ENCODE measurements at places on chromosomes 2 and 18.

GRCh38 chr2:55355451-55355850 is 64.2 kb downstream of the CCDC88A start:
- no peak for DNase-seq

- no peak for DNase-seq
Observed at GRCh38 chr2:182377467-182377866, 49.4 kb downstream of the PDE1A start.

GRCh38 chr18:52531836-52532235 is 191.8 kb downstream of the DCC start:
- no peak for DNase-seq

DNA sequence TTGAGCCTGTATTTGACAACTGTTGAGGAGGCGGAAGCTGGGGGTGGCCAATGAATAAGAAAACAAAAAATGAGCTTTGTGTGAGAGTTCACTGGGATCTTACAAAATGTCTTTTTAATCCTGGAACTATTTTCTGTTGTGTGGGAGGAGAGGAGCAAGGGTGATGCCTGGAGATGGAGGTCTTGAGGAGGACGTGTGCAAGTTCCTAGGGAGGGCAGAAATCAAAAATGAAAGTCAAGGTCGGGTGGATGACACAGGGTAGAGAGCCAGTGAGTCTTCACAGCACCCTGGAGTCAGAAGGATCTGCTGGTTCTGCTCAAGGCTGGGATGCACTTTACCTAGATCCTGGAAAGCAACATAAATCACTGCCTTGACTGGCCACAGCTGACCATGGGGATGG is 180.3 kb upstream of the PKDCC start:
- no peak for DNase-seq

- DNase-seq: no peak
Observed at GRCh38 chr2:80591233-80591632, 286.7 kb upstream of the LRRTM1 start.

DNA sequence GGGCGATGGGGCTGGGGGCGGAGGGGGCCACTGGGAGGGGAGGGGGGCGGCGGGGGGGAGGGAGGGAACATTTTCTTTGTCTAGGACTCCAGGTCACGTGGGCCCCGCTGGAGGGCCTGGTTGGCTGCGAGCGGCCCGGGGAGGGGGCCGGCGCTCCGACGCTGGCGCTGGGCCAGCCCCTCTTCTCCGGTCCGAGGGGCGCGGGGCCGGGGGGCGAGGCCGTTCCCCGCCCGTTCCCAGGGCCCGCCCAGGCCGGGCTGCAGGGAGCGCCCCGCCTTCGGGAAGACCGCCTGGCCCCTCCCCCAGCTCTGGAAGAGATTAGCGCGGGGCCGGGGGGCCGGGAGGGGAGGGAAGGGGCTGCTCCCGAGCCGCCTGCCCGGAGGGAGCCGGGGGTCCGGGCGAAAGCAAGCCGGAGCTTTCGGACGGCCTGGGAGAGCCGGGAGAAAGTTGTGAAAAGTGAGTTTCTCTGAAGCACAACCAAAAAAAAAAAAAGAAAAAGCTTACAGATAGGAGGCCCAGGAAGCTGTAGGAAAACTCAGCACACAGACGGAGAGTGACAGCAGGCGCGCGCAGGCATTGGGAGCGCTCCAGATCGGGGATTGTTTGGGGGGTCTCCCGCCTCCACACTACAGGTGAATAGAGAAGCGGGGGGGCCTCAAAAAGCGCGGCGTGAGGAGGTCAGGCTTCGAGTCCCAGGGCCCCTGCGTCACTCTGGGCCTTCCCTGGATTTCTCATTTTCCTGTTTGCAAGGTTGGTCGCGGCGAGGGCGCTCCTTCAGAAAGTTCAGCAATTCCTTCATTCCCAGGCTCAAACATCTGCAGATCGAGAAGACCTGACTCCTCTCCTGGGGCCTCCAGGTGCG is 84.1 kb upstream of the POMC start:
- DNase-seq: peak; percentile 67

DNA sequence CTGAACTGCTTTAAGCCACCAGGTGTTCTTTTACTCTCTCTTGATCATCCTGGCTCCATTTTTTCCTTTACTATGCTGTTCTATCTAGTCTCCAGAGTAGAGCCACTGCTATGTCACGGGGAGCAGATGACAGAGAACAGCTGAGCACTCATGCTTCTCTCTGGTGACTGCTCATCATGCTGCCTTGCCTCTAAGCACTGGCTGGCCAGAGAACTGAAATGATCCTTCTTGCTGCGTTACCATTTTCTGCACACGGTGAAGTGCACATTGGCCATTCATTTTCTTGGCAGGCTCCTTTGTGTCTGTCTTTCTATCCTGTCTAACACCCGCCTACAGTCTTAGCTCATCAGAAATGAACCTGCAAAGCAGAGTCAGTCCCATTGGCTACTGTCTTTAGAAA is 86.0 kb downstream of the KCTD1 start:
- no peak for DNase-seq

DNA sequence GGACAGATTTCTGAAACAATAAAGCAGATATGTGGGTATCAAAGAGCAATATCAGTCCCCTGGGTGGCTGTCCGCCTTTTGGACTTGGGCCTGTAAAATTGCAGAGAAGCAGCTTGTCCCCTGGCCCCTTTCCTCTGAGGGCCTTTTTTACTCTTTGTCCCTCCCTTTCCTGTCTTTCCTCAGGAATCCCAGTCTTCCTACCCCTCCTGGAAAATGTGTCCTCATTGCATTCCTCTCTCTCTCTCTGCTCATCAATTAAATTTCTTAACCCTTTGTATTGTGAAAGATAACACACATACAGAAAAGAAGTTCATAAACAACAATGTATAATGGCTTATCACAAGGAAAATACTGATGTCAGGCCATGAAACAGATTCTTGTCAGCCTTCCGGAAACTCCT is 3.0 kb upstream of the GRB14 start:
- DNase-seq: no peak

DNA sequence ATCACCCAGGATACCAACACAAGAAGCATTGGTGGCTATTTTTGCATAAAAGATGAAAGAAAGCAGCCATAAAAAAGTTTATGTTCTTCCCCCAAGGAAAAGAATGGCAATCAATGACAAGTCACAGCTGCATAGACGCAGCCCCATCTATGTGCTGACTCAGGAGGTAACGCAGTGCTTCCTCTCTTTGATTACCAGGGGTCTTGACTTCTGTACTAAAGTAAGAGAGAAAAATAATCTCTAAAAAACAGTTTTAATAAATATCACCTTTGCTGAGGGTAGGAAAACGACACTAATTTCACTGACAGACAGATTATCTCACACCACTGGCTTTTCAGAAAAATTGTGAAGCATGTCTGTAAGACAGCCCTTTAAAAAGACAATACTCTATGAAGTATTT is 33.9 kb upstream of the EVA1A start:
- DNase-seq: no peak

DNA sequence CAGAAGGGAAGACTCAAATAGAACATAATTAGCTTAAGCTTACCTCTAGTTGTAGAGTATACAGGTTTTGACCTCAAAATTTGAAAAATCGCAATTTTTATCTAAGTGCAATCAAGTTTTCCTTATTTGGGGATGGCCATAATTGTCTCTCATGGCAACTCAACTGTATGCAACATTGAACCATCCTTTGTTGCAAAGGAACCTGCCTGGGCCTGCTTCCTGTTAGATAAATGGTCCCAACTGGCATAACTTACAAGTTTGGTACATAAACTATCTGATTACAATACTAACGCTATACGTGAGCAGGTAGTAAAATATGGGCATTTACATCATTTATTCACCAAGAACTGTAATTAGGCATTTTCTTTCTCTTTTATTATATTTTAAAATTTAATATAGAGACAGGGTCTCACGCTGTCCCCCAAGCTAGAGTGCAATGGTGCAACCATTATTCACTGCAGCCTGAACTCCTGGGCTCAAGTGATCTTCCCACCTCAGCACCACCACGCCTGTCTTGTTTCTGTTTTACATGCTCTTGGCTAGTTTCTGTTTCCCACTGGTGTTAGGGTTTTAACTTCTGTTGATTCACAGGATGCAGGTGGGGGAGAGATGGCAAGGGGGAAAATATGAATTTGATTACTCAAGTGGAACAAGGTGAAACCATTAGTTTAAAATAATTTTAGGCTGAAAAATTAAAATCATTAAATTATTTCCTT is 55.3 kb upstream of the B3GNT2 start:
- DNase-seq: no peak

DNA sequence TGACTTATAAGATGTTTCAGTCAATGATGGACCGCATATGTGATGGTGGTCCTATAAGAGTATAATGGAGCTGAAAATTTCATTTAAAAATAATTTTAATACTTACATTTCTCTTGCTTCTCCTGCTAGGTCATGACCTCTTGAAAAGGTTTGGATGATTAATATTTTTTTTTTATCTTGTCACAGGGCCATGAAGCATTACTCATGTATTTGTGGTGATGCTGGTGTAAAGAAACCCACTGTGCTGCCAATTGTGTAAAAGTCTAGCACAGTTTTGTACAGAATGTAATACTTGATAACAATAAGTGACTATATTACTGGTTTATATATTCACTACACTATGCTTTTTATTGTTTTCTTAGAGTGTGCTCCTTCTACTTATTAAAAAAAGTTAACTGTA is 124.2 kb upstream of the CELF4 start:
- no peak for DNase-seq

GRCh38 chr2:142734770-142735169 is 142.7 kb upstream of the KYNU start:
- no peak for DNase-seq

DNA sequence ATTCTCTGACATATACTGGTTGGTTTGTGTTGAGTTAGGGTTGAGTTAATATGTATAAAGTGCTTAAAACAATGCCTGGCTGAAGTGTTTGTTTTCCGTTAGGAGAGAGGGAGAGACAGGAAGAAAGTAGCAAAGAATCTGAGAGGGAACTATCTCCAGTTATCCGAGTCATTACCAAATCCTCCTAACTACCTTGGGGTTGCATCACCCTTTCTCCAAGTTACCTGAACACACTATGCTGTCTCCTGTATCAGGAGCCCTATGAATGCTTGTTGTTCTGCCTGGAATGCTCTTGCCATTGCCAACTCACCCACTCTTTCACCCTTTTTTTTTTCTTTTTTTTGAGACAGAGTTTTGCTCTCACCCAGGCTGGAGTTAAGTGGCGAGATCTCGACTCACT is 47.9 kb upstream of the ITGAV start:
- DNase-seq: no peak

DNA sequence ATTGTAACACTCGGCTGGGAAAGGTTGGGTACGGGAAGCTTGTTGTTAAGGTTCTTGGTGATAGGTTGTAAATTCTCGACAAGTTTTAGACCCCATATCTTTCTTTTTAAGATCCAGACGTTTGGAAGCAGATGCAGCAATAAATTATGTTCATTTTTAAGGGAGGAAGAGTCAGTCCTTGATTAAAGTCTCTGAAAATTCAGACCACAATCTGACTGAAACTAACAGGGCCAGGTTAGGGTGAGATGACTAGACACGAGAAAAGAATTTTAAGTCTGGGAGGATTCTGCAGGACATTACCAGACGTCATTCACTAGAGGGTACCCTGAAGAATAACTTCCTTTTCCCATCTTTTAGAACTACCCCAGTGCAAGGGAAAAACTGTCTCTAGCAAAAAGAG is 16.1 kb downstream of the WIPF1 start:
- DNase-seq: no peak

DNA sequence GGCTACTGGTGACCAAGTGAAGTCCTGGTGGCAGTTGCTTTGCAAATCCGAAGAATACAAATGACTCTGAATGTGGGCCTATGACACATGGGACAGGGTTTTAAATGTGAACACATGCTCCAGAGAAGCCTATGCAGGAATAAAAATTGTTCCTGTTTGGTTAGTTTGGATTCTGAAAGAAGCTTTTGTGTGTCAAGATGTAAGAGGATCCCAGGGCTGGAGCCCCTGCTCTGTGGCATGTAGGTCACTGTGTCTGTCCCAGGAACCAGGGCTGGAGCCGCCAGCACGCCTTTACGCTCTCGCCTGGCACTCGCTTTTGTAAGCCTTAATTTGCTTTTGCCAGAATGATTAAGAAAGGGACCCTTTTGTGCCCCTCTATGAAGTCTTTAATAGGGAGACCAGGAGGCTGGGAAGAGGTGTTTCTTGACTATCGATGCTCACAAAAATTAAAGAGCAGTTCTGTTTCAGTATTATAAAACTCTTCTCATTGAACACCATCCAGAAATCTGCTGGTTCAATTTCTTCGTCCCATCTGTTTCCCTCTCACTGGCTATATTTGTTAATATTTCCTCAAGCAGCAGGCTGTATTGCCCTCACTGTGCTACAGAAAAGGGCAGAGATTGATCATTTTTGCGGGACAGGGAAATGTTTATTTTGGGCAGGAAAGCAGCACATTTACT is 532.7 kb upstream of the POU3F3 start:
- no peak for DNase-seq

GRCh38 chr18:10040287-10041011 is 126.6 kb downstream of the VAPA start:
- DNase-seq: no peak

DNA sequence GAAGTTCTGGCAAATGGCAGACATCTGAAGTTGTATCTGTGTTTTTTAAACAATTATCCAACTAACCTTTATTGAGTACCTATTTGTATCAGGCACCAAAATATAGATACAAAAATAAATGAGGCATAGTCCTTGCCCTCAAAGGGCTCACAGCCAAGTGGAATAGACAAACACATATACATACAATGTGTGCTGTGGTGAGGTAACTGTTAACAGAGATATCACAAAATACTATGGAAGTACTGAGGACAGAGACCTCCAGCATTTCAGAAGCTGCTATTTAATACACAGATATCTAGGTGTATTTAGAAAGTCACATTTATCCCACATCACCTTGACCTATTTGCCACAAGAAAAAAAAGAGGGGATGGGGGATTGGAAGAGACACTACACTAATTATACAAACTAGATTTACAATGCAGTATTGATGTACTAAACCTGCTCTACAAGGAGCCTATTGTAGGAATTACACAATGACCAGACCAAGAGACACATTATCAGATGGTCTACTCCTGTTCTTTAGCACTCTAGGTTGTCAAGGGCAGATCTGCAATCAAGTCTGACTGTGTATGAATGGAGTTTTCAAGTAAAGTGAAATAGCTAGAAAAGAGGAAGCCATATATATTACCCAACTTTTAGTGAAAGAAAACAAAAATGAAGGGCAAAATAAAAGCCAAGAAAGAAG is 62.2 kb downstream of the SPIRE1 start:
- DNase-seq: no peak

- no peak for DNase-seq
Observed at GRCh38 chr18:61031626-61032025, 301.6 kb upstream of the CDH20 start.
